ENCODE measurements at places on chromosomes 7 and 10.

DNA sequence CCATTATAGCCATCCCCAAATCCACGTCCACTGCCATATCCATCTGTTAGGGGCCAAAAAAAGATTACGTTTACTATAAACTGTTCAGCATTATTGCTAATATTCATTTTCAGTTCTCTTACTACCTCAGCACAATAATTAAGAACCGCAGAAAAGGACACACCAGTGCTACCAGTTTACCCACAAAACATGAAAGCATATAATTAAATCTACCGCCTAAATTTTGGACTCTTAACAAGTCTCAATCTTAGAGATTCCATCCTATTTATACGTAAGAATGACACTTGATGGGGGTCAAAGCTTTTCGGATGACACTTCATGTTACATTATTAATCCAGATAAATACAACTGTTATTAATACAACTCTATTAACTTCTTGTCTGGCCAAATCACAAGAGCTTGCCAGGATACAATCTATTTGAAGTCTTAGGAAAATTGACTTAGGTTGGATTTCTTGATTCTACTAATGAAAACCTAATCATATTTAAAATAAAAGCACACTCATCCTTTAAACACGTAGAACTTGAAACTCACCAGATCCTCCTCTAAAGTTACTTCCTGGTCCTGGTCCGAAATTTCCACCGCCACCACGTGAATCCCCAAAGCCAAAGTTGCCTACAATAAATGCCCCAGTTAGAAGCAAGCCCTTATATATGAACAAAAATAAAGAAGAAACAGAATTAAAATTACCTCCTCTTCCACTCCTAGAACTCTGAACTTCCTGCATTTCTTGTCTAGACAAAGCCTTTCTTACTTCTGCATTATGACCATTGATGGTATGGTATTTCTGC is 4.5 kb downstream of the HNRNPA2B1 start:
- no peak for DNase-seq

DNA sequence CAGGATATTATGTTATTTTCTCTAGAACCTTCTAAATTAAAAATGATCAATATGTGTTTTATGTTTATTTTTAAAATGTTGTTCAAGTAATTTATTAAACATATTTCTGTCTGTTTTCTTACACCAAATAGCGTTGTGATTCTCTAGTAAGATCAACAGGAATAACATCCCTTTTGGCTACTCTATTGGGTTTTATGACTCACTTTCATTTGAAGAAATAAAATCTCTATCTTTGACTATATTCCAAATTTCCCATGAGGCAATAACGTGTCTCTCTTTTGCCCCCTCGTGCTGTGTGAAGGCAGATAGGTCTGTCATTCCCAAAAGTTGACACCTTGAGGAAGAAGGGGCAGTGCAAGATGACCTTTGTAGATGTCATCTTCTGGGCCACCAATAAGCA is 40.9 kb downstream of the ITGA8 start:
- no peak for DNase-seq

- no peak for DNase-seq
Measured at GRCh38 chr7:152597507-152597906, 78.4 kb downstream of the XRCC2 start.

GRCh38 chr10:77297393-77297739 is 340.2 kb downstream of the KCNMA1 start:
- DNase-seq = no peak

DNA sequence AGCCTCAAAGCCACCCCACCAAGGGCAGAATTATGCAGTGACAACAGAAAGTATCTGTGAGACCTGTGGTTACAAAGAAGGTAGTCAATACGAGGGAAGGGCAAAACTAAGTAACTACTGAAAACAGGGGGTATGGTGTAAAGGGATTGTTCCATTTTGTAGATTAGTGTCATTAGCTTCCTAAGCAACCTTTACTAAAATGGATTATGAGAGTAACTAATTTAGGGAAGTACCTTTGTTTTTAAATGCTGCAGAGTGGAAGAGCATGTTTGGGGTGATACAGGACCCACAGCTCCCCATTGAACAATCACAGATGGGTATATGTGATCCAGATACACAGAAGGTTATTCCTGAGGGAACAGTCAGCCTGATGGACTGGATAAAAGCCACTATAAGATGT is 51.3 kb upstream of the TAC1 start:
- no peak for DNase-seq

DNA sequence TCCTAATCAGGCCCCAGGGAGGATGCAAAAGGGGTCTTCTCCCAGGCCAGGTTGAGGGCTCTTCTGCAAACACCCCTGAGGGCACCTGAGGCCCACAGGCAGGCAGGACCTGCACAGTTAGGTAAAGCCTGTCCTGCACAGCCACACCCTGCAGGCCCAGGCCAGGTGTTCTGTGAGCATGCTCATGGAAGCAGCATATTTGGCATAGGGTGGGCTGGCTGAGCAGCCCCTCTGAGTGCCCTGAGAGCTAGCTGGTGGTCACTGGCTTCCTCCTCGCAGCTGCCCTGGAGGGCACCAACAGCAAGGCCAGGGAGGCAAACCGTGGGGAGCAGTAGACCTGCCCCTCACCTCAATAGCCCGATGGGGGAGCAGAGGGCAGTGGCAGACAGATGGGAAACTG is 3.7 kb upstream of the RET start:
- no peak for DNase-seq

DNA sequence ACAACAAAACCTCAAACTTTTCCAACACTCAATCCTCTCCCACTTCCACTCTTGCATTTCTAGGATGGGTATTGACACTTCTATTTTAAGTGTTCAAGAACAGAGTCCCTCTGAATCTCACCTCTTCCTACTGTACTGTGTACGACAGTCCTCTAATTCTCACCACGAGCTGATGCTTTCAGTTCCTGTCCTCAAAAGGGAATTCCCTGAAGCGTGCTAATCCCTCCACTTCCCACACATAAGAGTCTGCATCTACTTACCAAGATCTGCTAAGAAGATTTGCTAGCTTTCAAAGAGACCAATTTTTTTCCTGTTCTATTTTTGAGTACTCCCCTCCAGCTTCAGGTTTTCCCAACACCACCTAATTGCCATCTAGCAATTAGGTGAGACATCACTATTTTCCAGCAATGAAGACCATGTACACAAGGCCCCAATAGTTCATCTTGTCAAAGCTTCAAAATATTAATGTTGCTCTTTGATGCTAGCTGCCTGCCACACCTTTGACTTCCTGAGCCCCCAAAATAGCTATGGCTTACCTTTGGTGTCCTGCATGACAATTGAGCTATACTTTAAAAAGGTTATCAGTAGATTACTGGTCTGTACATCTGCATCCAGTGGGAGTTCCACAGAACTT is 54.4 kb downstream of the ARMH3 start:
- DNase-seq = no peak

DNA sequence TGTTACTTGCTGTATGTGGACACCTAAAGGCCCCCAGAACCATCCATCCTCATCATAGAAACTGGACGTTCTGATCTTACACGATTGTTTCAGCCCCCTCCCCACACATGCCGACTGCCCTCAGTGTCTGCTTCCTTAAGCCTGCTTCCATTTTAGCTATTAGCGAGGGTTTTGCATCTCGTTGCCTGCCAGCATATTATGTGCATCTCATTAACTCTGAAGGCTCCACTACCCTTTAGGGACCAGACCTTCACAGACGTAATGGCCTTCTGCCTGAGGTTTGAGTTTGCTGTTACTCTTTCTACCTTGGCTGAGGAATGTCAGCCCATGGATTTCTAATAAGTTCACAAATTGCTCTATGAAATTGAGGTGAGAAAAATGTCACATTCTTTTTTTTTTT is 53.9 kb upstream of the LRGUK start:
- DNase-seq = no peak

DNA sequence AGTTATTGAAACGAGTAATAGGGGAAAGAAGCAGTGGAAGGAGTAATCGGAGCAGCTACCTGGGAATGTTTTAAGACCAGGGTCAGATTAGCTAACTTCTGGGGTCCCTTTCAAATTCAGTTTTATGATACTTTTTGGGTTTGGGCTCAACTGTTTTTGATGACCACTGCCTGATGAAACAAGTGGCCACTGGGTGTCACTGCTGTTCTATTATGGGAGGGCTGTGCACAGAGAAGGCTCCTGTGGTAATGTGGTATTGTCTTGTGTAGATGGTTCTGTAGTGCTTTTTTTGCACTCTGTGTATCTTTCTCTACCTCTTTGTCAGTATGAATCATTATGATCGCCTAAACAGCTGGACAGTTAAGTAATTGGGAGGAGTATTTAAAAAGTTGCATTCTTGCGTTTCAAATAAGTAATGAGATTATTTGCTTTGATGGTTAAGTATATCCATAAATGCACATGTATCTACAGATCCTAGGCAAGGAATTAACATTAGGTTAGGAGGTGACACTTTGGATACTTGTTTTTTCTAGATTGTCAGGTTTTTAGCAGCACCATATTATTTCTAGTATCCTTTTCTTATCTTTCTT is 128.4 kb downstream of the ABCA13 start:
- peak; percentile 67 for DNase-seq

DNA sequence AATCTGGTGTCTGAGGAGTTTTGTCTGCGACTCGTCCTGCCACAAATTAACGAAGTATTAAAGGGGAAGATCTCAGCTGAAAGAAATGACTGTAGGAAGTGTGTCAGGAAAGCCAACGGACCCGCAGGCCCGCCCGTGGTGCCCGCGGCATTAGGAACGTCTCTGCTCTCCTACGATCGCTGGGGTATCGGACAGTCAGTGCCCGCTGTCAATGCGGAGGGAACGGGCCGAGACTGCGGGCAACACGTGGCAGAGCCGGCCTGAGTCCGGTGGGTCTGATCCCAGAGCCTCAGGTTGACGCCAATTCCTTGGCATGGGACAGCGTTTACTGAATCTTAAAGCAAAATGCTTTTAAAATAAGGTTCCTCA is 128.7 kb downstream of the KBTBD2 start:
- DNase-seq = peak; percentile 26

DNA sequence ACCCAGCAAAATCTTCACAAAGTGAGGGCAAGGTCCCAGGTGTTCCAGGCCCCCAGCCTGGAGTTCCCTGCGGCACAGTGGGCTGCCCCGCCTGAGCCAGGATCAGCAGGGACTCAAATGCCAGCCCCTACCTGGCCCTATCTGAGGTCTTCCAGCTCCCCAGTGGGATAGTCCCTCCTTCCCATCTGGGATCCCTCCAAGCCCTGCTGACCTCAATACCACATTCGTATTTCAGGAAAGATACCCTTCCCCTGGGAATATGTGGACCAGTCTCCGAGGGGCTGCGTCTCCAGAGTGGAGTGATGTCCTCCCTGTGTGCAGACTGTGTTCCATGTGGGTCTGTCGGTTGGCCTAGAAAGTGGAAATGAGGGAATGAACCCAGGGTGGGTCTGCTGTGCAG is 40.9 kb downstream of the ELFN1 start:
- no peak for DNase-seq

DNA sequence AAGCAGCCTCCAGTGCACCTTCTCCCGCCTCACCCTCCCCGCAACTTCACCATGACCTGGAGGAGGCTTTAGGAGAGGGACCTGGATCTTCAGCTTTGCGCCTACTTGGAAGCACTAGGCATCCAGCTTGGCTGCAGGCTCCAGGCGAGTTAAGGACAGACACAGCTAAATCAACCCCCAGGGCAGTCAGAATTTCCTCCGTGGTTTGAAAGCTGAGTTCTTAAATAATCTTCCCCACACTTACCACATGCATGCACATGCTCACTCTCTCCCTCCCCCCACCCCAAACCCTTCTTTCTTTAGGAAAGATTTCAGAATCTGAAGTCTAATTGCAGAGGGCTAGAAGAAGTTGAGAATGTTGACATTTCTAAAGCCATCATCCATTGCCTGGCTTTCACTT is 36.7 kb upstream of the LRRC4 start:
- DNase-seq = no peak

- DNase-seq = peak; percentile 53
Measured at GRCh38 chr10:1403508-1404322, 333.6 kb downstream of the ADARB2 start.

GRCh38 chr10:7942316-7942715 is 112.2 kb upstream of the GATA3 start:
- no peak for DNase-seq

DNA sequence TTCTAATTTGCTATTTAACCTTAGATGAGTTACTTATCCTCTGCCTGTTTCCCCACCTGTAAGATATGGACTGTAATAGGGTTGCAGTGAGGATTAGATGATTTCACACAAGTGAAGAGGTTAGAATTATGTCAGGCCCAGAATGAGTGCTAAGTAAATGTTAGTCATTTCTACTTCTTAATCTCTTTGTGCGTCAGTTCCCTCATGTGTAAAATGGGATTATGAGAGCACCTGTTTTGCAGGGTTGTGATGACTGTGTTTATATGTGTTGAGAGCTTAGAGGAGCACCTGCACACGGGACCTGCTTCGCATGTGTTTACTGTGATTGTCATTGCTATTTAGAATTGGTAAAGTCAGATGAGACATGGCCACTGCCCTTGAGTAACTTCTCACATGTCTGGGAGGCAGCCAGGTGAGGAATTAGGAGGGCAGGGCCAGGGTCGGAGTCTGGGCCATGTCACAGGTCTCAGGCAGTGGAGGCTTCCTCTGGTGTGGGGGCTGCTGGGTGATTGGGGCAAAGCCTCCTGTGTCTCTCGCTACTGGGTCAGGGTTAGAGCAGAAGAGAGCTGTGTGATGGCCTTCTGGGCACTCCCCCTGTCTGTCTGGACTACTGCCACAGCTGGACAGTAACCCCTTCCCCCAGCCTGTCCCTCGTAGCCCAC is 106.7 kb downstream of the WDFY4 start:
- no peak for DNase-seq

GRCh38 chr7:110534241-110534931 is 556.5 kb upstream of the LRRN3 start:
- no peak for DNase-seq

DNA sequence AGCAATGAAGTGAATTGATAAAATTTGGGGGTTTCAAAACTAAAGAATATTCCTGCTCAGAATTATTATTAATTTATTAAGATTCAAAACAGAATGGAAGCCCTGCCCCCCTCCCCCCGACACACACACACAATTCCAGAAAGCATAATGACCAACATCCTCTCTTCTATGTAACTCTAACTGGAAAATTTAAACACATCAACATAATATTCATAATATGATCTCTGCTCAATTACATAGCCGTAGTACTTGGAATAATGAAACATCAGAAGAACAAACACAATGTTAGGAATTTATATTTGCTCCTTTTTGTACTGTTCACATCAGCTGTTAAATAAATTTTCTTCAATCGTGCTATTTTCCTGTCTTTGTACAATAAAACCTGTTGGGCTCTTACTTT is 20.8 kb downstream of the PCLO start:
- DNase-seq = no peak

- DNase-seq = peak; percentile 41
Measured at GRCh38 chr10:58513188-58514110, 777 bp downstream of the BICC1 start.

DNA sequence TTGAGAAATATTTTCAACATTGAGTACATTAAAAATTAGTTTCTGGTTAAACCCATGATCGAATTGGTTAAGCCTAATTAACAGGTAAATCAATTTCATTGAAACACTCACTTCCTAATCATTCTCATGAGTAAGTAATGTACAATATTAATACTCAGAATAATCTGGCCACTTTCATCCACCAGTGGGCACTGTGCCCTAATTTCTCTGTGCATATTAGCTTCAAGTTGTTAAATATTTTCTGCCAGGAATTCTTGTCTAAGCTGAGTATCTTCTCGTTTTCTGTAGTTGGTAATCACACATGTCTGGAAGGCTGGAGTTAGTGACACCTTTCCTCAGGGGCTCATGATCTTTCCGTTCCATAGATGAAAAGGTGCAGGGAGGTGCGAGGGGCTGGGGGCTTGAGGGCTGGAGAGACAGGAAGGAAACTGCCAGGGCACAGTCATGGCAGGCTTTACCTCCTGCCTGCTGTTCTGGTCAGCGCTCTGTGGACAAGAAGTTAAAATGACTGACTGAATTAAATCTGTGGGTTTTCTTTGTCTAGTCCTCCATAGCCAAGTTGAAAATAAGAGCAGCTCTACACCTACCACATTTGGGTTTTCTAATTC is 71.9 kb downstream of the WIPF3 start:
- DNase-seq = no peak
